CD4-positive, alpha-beta T cell treated with Interleukin-6 at 100 ng/mL for 8 hours (primary cell): ENCODE measurements at places on chromosomes 7 and 10.
A peak's percentile ranks its signal among the peaks of the same experiment; 100 is the strongest.

DNA sequence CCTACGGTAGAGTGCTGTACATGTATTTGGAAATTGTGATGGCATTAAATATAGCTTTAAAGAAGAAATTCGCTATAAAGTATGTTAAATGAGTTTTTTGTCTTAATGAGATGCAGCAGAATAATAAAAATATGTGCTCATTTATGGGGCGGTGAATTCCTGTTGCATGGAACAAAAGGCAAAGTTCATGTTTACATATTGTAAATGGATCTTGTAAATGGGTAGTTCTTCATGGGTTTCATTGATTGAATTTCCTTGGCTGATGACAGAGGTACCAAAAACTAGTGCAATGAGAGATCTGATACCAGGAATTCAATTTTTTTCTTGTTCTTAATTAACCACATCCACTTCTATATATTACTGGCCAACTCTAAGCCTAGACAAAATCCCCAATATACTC is 284.2 kb downstream of the SUGCT start:
- DNase-seq: no peak

DNA sequence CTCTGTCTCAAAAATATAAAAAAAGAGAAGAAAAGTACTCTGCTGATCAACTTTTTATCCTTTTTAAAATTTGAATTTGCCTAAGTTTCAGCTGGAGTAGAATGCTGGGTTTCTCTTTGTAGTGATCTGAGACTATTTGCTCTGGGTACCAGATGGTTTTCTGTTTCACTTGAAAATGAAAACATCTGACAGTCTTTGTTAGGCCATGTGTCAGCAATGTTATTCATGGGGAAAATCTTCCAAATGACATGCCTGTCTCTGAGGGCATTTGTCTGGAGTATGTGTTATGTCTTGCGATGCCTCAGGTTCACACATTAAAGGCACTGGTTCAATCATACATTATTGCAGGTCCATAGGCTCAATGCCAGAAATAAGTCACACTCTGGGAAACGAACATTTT is 175.3 kb upstream of the TMEM229A start:
- no peak for DNase-seq

DNA sequence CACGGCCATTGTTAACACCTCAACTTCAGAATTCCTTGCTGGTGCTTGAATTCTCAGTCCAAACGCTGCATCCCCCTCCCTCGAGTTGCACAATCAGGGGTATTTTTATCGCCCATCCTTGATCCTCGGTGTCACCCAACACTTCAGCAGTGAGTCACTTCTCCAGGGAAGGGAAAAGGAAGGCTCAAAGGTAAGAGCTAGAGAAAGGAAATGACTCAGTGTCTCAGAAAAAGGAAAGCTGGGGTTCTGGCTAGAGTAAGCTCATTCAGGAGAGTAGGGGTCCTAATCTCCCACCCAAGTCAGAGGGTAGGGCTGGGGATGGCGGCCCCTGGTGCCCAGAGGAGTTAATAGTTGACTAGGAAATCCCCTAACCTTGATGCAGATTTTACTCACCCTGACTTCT is 39.8 kb upstream of the TRIM8 start:
- DNase-seq: no peak

GRCh38 chr7:155660059-155660757 is 15.7 kb downstream of the RBM33 start:
- DNase-seq: no peak

GRCh38 chr10:60732807-60733516 is 45.3 kb upstream of the CDK1 start:
- DNase-seq: no peak

- DNase-seq: no peak
These were observed 40.5 kb upstream of the UBE2H start for GRCh38 chr7:129993275-129993674.

- no peak for DNase-seq
These were observed 70.3 kb upstream of the LOXL4 start for GRCh38 chr10:98338318-98338717.

GRCh38 chr7:155872678-155873369 is 60.6 kb upstream of the SHH start:
- no peak for DNase-seq

- no peak for DNase-seq
These were observed 1.0 kb downstream of the CYP51A1 start for GRCh38 chr7:92133133-92133736.

GRCh38 chr10:71213761-71214440 is 1.5 kb downstream of the UNC5B start:
- DNase-seq: no peak

- no peak for DNase-seq
These were observed 9.8 kb upstream of the DLX6 start for GRCh38 chr7:96995406-96996110.

DNA sequence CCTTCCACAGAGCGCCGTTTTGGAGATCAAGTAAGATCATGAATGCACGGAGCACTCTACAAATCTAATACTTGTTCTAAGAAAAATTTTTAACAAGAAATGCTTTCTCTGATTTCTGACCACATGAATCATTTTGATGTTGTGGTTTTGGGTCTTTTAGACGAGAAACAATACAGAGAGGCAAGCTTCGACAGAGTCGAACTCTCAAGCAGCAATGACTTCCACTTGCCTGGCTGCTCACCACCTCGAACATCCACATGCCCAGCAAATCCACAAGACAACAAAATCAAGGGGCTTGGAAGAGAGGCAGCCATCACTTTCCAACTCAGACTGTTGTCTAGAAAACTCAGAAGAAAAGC is 69.4 kb upstream of the GSDME start:
- DNase-seq: peak; percentile 28

GRCh38 chr10:105017691-105018090 is 376.6 kb downstream of the SORCS3 start:
- no peak for DNase-seq
